ENCODE measurements at places on chromosomes 1 and 21.
A peak's percentile ranks its signal among the peaks of the same experiment; 100 is the strongest.

DNA sequence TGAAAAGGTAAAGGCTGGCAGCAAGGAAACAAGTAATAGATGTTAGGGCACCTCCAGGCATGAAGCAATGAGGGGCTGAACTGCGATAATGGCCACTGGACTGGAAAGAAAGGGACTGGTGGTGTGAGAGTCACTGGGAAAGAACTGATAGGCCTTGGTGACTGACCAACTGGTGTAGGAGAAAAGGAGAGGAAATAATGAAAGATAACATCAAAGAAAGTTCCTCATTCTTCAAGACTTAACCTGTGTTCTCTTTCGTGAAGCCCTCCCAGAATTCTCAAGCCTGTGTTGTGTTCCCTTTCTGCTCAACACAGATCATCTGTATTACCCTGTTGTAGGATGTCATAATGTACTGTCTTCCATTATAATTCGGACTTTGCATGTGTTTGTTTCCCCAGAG is 20.9 kb upstream of the SNX27 start:
- DNase-seq, result no peak

DNA sequence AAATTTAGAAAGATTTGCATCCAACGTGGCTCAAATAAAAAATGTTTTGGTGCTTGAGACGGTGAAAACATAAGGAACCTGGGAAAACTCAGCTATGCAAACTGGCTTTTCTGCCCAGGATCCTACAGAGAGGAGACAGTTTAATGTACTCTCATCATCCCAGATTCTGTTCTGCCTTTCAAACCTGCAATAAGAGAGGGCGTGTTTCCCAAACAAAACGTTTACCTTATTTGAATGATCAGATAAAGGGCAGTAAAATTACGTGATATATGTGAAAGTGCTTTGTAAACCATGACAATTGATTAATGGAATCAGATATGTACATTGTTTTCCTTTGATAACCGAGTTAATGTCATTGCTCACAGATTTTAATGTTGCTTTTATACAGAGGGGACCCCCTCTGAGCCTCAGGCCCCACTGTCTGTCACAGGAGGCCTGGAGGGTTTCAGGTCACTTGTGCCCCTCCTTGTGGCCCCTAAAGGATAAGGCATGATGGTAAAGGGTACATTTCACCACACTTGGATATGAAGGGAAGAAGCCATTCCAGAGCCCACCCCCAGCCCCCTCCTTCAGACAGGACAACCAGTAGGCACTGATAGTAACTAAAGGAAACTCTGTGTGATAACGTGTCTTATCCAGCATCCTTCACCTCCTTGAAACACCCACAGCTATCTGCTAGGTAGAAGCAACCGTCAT is 157.6 kb downstream of the EDEM3 start:
- no peak for DNase-seq

GRCh38 chr1:194846488-194846887 is 1660.1 kb upstream of the B3GALT2 start:
- no peak for DNase-seq

GRCh38 chr1:186519982-186520381 is 59.1 kb upstream of the PDC start:
- DNase-seq, result no peak

GRCh38 chr1:50820545-50820944 is 139.5 kb downstream of the FAF1 start:
- DNase-seq, result no peak

DNA sequence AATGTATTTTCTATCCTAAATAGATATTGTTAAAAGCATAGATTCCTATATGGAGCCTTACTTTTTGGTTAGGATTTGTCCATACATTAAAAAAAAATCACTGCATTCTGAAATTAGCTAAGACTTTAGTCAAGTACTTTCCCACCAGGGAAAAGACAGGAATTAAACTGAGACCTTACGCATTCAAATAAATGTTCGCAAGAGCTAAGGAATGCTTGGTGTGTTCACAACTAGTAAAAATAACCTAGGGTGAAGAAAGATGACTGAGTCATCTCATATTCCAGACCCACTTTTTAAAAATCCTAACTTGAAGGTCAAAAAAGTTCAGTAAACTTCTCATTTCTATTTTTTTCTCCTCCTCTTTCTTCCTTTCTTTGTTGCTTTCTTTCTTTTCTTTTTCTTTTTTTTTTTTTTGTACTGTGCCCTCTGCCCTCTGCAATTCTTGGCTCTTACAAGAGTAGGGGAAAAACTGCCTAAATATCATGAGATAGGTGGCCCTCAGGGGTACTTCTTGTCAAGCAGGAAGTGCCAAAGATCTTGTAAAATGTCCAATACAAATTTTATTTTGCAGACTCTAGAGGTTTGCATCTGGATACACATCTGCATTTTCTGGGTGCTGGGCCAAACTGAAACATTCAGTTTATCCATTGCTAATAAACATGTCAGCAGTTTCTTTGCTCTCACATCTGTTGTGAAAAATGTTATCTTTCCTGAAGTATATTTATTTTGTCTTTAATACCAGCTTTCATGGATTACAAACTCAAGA is 121.4 kb upstream of the GORAB start:
- no peak for DNase-seq

DNA sequence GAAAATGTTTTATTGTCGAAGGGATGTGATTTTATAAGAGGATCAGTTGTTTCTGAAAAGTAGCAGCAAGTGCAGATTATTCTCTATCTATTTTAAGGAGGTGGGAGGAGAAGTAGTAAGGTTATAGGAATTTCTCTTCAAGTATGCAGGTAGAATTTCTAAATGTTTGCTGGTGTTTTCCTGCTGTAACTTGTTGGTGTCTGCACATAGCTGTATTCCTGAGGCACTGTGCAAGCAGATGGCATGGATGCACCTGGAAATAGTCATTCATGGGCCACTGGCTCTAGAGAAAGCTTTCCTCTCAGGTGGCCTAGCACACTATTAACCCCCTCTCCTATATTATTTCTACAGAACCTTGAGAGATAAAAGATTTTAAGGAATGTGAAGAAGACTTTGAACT is 30.3 kb upstream of the PODN start:
- DNase-seq, result no peak

DNA sequence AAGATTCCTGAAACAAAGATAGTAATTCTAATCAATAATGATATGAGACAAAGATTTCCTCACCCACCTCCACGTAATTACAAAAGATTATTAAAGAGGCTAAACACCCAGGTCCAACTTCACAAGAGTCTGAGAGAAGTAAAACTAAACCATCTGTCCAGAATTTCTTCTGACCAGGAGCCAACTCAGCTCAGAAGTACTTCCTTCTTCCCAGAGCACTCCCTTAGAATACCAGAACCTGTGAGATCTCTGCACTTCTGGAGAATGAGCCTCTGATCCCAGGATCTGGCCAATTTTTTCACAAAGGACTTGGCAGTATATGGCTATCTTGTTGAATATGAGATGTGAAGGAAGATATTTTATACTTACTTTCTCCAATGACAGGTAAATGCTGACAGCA is 120.6 kb upstream of the PALMD start:
- no peak for DNase-seq

- no peak for DNase-seq
Measured at GRCh38 chr1:118861216-118861615, 126.9 kb downstream of the TBX15 start.

DNA sequence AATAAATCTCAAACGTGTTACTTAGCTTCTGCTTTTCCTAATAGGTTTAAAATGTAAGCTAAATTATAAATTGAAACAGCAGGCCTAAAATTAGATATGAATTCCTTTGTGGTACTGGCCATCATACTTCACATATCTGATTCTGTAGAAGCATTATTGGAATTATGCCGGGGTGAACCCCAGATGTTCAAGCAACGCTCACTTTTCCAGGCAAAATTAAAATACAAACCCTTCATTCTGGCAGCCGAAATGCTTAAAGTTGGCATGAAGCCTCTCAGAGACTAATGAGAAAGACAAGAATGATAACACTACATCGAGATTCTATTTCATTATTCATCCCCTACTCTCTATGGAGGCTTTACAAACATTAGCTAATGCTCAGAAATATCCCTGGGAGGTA is 1352.7 kb upstream of the ADGRL2 start:
- no peak for DNase-seq

DNA sequence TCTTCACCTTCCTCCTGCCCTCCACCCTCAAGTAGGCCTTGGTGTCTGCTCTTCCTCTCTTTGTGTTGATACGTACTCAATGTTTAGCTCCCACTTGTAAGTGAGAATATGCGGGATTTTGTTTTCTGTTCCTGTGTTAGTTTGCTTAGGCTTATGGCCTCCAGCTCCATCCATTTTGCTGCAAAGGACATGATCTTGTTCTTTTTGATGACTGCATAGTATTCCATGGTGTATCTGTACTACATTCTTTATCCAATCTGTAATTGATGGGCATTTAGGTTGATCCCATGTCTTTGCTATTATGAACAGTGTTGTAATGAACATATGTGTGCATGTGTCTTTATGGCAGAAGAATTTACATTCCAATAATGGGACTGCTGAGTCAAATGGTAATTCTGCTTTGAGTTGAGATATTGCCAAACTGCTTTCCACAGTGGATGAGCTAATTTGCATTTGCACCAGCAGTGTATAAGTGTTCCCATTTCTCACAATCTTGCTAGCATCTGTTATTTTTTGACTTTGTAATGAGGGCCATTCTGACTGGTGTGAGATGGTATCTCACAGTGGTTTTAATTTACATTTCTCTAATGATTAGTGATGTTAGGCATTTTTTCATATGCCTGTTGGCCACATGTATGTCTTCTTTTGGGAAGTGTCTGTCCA is 272.7 kb downstream of the SDCCAG8 start:
- DNase-seq, result no peak

GRCh38 chr1:162878000-162878596 is 17.1 kb upstream of the CCDC190 start:
- peak; percentile 21 for DNase-seq

DNA sequence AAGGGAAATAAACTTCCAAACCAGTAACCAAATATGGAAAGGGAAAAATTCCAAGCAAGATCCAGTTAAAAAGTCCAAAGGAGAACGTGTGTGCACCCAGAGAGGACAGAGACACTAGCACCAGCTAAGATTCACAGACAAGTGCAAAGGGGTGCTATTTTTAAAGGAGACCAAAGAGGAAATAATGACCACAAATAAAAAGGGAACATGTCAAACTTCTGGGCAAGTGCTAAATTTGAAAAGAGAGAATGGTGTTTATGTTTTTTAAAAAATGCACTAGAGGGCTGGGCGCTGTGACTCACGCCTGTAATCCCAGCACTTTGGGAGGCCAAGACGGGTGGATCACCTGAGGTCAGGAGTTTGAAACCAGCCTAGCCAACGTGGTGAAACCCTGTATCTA is 8.6 kb downstream of the JAM2 start:
- DNase-seq, result no peak

All from stimulated activated CD4-positive, alpha-beta T cell treated with anti-CD3 and anti-CD28 coated beads, Interleukin-4, amount 100 ng/mL, for 48 hours (primary cell).